Amniotic stem cell (primary cell): ENCODE measurements at places on chromosomes 16 and 17.

DNA sequence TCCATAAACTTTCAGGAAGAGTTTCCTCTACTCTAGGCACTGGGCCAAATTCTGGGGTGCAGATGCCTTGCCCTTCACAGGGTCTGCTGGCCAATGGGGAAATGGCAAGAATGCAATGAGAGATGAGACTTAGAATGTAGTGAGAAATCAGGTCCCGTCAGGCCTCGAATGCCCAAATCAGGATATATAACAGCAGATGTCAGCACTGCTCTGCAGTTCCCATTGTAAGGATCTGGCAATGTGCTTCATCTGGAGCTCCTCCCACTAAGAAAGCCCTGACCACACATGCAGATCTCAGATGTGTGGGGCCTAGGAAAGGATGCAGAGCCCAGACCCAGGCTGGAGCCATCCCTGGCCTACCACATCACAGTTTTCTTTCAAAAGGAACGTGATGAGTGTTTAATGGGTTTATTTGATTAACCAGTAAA is 13.9 kb upstream of the LPCAT2 start:
- peak; percentile 69 for DNase-seq

DNA sequence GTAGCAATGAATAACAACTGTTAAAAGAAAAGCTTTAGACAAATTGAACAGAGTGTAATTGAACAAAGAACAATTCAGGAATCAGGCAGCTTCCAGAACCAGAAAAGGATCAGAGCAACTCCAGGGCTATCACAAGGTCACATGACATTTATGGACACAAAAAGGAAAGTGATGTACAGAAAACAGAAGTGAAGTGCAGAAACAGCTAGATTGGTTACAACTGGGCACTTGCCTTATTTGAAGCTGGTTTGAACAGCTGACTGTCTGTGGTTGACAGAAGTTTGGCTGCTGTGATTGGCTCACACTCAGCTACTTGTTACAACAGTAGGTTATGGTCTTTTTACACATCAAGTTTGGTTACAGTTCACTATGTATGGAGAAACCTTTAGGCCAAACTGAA is 14.8 kb downstream of the EFCAB5 start:
- no peak for DNase-seq

DNA sequence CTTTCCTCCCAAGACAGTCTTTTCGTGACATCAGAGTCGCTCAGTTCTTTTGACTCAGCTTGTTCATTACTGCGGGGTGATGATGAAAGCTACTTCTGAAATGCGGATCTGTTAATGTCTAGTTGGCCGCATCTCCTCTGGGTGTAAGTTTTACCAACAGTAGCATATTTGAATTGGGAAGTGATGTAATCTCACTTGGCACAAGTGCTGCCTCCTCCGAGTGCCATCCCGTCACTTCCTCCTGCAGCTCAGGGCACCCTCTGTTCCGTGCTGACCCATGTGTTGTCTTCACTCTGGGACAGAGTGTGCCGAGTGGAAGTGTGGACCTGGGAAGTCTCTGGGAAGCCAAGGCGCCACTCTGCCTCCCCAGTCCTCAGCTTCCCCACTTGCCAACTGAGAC is 8.9 kb downstream of the ADAD2 start:
- DNase-seq: no peak

- no peak for DNase-seq
Measured at GRCh38 chr17:38533866-38534497, 71.8 kb downstream of the SRCIN1 start.

DNA sequence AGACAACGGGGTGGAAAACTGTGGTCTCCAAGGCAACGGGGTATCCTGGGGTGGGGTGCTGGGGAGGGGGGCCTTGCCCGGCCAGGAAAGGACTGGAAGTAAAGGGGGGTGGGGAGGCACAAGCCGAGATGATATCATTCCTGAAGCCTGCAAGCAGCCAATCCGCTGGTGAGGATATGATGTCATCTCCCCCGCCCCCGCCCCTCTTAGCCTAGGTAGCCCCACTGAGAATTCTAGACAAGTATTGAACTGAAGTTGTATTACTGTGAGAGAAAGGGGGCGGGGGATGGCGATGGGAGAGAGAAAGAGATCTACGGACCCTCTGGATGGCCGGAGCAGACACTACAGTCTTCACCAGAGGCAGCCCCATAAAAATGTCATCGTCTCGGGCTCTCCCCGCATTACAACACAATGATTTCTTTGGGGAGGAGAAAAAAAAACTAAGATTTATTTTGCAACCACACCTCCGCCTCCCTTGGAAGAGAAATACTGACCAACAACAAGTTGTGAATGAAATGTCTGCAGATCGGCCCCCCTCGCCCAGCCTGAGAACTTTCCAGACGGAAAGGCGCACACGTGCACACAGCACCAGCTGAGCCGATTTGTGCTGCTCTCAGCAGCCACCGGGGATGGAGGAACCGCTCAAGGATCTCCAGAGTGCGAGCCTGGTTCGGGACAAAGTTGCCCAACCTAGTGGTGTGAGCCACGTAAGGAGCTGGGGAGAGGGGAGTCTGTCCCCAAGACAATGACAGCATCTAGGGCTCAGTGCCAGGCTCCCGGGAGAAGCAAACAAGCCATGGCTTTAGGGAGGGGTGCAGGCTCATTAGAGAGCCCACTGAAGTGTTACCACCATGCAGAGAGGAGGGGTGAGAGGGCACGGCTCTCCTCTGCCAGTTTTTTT is 222.1 kb downstream of the SOX9 start:
- no peak for DNase-seq

DNA sequence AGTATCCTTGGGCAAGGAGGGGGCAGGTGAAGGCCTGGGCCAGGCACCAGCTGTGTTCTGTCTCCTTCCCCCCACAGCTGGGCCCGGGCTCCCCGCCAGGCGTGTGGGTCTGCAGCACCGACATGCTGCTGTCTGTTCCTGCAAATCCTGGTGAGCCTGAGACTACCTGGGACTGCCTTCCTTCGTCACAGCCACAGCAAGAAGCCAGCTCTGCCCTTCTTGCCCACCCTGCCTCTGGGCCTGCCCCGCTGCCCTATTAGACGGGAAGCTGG is 12.3 kb downstream of the FCSK start:
- no peak for DNase-seq

GRCh38 chr17:81665205-81666091 is 957 bp downstream of the OXLD1 start:
- no peak for DNase-seq

- no peak for DNase-seq
Measured at GRCh38 chr17:10216213-10216938, 18.0 kb upstream of the GAS7 start.

GRCh38 chr17:27336184-27336583 is 42.3 kb downstream of the WSB1 start:
- DNase-seq: no peak

GRCh38 chr16:74778646-74779045 is 4.0 kb upstream of the FA2H start:
- no peak for DNase-seq

DNA sequence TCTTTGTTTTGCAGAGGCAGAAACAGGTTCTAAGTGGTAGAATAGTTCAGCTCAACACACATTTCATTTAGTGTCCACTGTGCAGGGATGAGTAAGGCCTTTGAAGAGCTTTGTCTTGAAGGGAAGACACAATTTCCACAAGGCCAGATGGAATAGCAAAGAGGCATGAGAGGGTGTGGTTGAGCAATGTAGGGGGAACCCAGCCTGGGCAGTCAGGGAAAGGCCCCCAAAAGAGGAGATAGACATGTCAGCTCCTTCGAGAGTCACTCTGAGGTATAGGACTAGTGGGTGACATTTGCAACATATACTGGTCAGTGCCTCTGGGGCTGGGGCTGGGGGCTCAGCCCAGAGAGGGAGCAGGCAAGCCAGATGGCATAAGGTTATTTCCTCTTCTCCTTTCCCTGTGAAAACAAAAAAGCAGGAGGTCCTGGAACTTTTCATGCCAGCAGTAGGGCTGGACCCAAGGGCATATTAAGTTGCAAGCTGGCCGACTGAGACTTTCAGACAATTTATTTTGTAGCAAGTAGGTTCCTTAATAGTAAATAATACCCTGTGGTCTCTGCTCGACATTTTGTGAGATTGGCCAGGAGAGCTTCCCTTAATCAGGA is 7.1 kb downstream of the ALKBH5 start:
- no peak for DNase-seq

DNA sequence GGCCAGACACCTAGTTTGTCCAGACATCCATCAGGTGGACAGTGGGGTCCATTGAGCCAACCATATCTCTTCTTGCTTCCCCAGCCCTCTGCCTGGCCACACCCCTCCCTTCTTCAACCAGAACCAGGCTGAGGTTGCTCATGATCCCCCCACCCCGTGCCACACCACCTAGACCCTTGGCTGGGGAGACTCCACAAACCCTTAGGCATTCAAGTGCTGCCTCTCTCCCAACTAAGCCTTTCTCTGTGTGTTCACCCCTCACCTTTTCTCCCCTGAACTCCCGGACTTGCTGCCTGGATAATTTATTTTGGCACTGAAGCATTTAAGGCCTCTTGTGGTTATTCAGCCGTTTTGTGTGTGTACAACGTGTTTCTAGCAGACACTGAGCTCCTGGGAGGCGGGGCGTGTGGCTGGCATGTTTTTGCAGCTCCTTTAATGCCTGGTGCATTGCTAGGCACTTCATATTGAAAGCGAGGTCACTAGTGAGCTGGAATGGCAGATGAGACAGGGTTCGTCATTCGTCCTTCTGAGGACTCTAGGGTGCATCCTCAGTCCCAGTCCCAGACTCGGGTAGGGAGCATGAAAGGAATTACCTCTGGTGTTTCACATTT is 28.7 kb downstream of the CACNA1G start:
- DNase-seq: no peak

- no peak for DNase-seq
Measured at GRCh38 chr17:4369557-4370230, 3.2 kb upstream of the UBE2G1 start.

DNA sequence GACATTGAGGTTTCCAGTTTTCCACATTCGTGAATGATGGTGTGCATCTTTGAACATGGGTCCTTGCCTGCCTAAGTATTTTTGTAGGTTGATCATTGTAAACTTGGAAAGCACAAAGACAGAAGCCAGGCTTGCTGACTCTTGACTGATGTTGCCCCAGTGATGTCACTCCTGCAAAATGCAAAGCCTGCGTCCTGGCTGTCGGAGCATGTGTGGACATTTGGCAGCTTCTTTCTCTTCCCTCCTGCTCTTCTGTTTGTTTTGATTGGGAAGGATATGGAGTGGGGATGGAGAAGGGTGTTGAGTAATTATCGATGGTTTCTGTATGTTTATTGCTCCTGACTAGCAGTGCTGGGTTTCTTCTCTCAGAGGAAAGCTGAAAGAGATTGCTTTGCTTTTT is 3.2 kb downstream of the NDE1 start:
- peak; percentile 46 for DNase-seq

- no peak for DNase-seq
Measured at GRCh38 chr17:48455791-48456190, 25.8 kb upstream of the SKAP1 start.

DNA sequence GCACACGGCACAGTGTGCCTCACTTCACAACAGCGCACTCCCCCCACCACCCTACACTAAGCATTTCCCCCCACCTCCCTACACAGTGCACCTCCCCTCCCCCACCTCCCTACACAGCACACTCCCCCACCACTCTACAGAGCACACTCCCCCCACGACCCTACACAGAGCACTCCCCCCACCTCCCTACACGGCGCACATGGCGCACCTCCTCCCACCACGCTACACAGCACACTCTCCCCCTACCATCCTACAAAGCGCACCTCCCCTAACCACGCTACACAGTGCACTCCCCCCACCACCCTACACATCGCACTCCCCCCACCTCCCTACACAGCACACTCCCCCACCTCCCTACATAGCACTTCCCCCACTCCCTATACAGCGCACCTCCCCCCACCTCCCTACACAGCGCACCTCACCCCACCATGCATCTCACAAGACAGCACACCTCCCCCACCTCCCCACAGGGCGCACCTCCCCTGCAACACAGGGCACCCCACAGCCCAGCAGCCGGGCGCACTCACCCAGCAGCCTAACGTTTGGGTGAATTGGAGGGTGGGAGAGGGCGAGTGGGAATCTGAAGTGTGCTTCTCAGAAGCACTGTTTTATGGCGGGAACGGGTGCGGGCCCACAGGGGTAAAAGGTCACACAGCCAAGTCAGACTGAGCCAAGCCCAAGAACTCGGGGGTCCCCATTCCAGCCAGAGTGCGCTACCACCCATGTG is 10.3 kb downstream of the KNOP1 start:
- no peak for DNase-seq

- no peak for DNase-seq
Measured at GRCh38 chr17:45425984-45426413, 6.7 kb downstream of the ARHGAP27 start.

DNA sequence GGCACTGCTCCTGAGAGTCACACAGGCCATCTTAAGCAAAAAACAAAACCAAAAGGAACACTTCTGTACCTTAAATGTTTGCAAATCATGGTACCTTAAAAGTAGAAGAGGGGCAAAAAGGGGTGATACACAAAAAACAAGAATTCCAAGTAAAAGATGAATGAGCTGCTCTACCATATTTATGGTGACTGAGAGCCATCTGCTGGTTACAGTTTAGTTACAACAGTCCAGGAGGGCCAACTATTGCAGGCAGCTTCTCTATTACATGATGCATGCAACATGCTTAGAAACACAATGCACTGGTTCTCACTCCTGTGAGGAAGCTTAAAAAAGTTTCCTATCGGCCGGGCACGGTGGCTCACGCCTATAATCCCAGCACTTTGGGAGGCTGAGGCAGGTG is 53.5 kb downstream of the STX8 start:
- no peak for DNase-seq

- DNase-seq: no peak
Measured at GRCh38 chr16:51067352-51067751, 83.7 kb downstream of the SALL1 start.

DNA sequence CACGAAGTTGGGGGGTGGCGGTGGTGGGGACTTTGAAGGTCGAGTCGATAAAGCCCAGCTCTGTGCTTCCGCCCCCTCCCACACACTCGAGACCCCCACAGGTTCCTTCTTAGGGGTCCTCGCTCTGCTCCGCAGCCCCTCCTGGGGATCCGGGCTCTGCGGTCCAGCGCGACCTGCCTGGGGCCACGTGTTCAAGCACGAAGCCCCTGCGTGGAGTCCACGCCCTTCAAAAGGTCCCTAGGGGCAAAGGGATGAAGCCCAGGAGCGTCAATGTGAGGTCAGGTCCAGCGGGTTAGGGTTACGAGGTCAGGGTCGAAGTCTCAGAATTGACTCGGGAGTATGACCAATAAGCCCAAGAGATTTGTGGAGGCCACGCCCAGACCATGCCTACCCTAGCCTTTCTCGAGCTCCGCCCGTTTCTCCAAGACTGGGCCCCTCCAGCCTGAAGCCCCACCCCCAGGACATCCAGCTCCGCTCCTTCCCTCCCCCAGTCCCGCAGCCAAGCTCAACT is 786 bp upstream of the CACNA1G start:
- DNase-seq: no peak

DNA sequence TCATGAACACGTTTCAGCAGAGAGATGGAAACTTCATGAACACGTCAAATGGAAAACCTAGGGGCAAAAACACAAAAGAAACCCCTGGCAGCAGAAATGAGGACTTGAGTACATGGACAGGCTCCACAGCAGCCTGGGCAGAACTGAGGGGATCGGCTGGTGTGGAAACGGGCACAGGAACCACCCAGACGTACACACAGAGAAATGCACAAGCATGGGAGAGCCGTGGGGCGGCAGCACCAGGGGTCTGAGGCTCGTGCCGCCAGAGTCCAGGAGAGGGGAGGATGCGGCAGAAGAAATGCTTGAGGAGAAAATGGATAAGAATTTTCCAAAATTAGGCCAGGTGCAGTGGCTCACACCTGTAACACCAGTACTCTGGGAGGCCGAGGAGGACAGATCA is 30.0 kb downstream of the MAP1LC3B start:
- no peak for DNase-seq

- DNase-seq: peak; percentile 28
Measured at GRCh38 chr16:19907161-19907992, 22.7 kb upstream of the GPRC5B start.

GRCh38 chr16:86350289-86350688 is 160.0 kb upstream of the FOXF1 start:
- DNase-seq: no peak
